Activated CD4-positive, CD25-positive, alpha-beta regulatory T cell treated with anti-CD3 and anti-CD28 coated beads, Interleukin-2, amount 50 U/mL, for 16 hours (primary cell): ENCODE measurements at places on chromosomes 3 and 15.

GRCh38 chr3:48597408-48597800 is 2.3 kb upstream of the COL7A1 start:
- DNase-seq, result no peak

DNA sequence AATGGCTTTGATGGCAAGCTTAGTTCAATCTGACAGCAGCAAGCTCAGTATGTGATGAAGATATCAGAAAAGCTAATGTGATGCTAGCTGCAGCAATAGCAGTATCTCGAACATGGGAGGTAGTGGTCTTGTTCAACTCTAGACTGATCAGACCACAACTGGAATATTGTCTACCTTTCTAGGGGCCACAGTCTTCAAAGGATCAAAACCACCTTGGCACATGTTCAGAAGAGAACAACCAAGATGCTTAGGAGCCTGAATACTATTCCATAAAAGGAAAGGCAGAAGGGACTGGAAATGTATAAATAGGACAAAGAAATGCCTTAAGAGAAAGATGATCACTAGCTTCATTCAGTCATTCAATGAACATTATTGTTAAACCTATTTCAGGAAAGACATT is 2.3 kb downstream of the C3orf70 start:
- DNase-seq, result no peak

DNA sequence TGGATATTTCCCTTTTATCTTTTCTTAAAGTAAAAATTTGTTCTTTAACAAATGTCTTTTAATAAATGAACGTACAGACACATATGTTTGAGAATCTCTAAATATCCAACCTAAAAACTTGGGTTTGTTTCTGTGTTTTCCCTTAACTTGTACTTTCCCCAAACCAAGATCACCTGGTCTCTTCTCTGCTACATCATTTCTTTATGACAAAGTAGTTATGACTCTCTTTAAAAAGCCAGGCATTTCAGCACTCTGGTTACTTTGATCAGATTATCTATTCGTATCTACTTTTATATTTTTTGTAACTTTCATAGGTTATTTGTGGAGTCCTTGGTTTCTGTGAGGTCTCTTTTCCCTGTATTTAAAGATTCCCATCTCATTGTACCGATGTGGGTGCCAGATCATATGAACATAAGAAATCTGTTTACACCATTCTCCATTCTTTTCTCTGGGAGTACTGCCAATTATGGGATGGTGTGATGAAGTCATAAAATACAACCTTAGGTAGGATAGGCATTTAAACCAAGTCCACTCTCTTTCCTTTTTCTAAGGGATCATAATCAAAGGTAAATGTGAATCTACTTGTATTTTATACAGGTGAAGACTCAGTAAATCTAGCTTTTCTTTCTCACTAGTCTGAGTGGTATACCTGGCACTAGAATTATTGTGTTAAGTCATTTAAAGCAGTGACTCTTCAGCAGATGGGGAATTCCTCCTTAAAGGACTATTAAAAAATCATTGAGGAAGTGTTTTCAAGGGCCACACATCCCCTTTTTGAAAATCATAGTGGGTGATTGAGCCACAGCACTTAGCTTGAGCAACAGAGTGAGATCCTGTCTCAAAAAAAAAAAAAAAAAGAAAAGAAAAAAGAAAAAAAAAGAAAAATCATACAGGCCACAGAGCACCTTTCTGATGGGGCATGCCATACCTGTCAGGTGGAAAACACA is 12.4 kb upstream of the NFKBIZ start:
- no peak for DNase-seq

DNA sequence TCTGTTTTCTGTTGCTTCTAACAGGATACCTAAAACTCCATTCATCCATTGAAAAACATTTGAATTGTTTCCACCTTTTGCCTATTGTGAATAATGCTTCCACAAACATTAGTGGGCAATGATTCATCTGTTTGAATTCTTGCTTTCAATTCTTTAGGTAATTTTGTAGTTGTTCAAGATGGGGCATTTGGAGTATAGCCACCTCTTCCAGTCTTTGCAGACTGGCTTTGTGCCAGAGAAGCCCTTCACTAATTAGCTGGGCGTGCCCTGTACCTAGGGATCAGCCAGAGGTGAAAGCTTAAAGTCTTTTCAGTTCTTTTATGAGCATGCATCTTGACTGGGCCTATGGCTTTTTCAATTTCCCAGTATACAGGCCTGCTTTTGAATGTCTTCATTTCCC is 10.9 kb downstream of the RTP1 start:
- no peak for DNase-seq

- DNase-seq, result no peak
Observed at GRCh38 chr3:5301651-5302297, 114.3 kb downstream of the EDEM1 start.

DNA sequence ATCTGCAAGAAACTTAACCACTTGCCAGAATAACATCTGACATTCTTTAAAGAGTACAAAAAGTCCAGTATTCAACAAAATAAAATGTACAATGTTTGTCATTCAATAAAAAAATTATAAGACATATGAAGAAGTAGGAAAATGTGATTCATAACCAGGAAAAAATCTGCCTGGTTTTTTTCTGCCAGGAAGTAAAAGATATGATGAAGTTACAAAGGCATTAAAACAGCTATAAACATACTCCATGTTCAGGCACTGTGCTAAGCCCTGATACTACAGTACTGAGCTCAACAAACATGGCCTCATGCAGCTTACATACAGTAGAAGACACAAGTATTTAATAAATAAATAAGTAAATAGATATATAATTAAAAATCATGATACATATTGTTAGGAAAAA is 178.4 kb upstream of the STT3B start:
- DNase-seq, result no peak

GRCh38 chr15:46265664-46266347 is 631.0 kb downstream of the SQOR start:
- no peak for DNase-seq

DNA sequence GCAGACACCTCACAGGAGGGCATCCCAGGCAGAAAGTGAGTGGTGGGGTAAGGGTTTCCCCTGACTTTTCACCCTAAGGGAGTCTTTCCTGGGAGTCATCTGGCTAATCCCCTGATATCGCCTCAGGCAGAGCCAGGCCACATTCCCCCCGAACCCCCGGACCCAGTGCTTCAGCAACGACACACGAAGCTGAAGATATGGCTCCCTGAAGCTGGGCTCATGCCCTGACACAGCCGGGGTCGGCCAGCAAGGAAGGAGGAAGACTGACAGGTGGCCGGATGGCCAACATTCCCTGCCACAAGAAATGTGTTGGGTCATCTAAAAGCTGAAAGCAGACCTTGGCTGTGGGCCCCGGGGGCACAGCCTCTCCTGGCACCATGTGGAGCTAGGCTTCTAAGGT is 14.4 kb downstream of the CHST13 start:
- DNase-seq, result no peak

- DNase-seq, result no peak
Observed at GRCh38 chr3:194326968-194327217, 24.2 kb downstream of the CPN2 start.

DNA sequence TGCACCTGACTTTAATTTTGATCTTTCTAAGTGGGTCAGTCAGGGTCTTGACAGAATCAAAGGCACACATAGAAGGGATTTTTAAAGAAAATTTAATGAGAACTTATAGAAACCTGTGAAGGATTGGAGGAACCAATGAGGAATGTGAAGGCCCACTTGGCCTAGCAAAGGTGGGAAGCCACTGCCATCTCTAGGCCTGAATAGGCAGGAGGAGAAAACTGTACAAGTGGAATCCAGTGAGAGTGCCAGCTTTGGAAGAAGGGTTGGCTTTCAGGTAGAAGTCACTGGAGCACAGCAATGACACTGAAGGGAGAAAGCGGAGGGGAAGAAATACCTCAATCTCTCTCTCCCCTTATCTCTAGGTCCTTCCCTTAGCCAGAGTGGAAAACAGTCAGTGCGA is 380.7 kb upstream of the KCNMB2 start:
- no peak for DNase-seq

GRCh38 chr3:5181469-5182141 is 5.9 kb upstream of the EDEM1 start:
- DNase-seq, result no peak

- no peak for DNase-seq
Observed at GRCh38 chr15:34713635-34714034, 41.2 kb downstream of the GJD2 start.

- DNase-seq, result no peak
Observed at GRCh38 chr3:56048331-56048730, 419.9 kb downstream of the ERC2 start.

GRCh38 chr3:32401556-32402081 is 10.0 kb downstream of the CMTM7 start:
- DNase-seq, result no peak

DNA sequence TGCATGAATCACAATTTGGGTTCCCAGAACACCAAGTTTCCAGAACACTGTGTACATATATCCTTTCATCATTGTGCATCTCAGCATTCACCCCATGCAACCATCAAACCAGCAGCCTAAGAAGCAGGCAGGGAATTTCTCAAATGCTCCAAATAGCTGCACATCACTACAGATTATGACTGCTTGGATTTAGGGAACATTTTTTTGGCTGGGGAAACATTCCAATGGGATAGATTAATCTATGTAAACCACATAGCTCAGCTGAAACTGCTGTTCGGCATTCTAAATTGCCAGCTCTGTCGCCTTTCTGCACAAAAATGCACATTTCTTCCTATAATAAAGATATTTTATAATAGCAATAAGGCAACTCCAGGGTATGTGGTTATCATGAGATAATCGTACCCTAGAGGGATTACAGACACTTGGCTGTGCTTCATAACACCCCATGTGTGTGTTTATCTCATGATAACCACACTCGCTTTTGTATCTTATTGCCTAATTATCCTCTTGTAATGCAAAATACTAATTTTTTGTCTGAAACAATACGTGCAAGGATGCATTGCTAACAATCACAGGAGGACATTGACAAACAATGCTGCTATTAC is 483.7 kb upstream of the DPH6 start:
- DNase-seq, result no peak

DNA sequence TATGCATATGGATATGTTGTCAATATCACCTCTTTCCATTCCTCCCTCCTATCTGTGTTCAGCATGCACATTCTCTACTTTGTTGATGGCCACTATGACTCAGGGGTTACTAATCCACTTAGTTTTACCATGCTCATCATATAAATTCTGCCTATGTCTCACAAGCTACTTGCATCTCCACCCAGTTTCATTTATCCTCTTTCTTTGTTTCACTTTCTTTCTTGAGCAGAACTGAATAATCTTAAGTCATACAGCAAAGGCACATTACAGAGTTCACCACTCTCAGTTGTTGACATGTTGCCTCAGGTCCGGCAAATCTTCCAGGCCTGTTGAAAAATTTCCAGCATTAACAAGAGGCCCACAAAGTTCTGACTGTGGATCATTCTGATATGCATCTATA is 71.5 kb downstream of the SSR3 start:
- DNase-seq, result peak; percentile 4

DNA sequence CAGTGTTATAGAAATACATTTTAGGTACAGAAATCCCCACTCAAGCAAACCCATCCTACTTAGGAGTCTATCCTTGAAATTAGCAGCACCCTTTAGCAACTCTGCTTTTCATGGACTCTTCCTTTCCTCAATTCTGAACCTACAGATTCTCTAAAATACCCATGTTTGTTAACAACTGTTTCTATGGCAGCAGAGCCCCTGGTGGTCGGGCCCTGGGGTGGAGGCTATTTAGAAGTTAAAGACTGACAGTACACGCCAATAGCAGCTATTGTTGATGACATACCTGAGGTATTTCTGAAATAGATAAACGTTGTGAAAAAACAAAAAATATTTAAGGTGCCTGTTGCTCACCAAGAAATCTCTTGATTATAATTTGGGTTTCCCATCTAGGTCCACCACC is 23.4 kb upstream of the NRG4 start:
- no peak for DNase-seq

DNA sequence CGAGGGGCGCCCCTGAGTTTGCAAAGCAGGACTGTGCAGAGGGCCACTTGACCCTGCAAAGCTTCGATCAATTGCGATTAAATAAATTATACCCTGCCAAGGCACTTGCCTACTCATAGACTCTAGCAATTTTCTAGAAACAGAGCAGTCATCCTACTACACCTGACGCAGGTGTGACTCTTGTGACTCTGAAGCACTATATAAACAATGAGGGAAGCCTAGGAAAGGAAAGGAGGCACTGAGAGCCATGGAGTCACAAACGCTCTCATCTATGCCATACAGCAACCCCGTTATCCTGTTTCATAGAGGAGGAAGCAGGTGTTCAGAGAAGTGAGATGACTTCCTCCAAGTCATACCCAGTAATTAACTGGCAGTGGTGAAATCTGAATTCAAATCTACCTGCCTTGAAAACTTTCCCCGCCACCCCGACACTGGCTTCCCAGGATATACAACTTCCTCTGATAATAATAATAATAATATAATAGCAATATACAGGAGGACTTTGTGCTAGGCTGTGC is 14.4 kb downstream of the ARHGEF3 start:
- no peak for DNase-seq

GRCh38 chr15:70741677-70742293 is 21.6 kb downstream of the UACA start:
- DNase-seq, result no peak

DNA sequence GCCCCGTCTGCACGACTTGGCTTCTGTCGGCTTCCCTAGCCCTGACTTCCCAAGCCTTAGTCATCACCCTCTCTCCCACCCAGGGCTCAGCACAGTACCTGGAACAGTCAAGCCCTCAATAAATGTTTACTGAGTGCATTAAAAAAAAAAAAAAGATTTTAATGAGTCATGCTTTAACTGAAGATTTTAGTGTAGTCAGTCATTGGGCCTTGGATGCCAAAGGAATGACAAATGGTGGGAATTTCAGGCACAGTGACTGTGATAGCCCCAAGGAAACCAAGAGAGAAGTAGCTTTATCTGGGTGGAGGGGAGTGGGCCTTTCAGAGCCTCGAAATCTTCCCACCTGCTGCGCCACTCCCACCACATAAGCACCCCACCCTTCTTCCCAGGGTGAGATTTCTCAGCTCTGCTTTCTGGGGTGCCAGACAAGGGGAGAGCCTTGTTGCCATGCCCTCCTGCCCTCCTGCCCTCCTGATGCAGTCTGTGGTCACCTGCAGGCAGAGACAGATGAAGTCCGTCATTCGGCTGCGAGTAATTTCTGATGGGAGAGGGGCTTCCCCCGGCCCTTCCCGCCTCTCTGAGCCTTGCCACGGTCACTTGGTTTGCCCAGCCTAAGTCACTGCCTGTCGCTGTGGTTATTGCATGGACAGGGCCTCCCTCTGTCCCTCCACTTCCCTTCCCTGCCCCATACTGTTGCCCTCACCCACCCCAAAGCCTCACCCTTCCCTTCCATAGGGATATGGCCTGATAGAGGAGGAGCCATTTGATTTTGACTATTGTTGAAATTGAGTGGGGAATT is 41.8 kb downstream of the SMAD3 start:
- DNase-seq, result no peak

- DNase-seq, result no peak
Observed at GRCh38 chr3:17054982-17055343, 170.2 kb downstream of the PLCL2 start.

GRCh38 chr3:137222736-137223225 is 265.0 kb downstream of the IL20RB start:
- no peak for DNase-seq

- DNase-seq, result no peak
Observed at GRCh38 chr15:64131547-64131946, 20.0 kb upstream of the SNX22 start.

- DNase-seq, result no peak
Observed at GRCh38 chr3:143538577-143538981, 309.7 kb downstream of the SLC9A9 start.

- no peak for DNase-seq
Observed at GRCh38 chr3:45002720-45003119, 23.4 kb upstream of the CLEC3B start.

GRCh38 chr3:106022913-106023312 is 154.1 kb upstream of the CBLB start:
- DNase-seq, result no peak

- DNase-seq, result no peak
Observed at GRCh38 chr3:52532517-52532837, 1.2 kb downstream of the NT5DC2 start.
